NCI-H1105 (cell line): ENCODE measurements at places on chromosomes 12 and 14.

DNA sequence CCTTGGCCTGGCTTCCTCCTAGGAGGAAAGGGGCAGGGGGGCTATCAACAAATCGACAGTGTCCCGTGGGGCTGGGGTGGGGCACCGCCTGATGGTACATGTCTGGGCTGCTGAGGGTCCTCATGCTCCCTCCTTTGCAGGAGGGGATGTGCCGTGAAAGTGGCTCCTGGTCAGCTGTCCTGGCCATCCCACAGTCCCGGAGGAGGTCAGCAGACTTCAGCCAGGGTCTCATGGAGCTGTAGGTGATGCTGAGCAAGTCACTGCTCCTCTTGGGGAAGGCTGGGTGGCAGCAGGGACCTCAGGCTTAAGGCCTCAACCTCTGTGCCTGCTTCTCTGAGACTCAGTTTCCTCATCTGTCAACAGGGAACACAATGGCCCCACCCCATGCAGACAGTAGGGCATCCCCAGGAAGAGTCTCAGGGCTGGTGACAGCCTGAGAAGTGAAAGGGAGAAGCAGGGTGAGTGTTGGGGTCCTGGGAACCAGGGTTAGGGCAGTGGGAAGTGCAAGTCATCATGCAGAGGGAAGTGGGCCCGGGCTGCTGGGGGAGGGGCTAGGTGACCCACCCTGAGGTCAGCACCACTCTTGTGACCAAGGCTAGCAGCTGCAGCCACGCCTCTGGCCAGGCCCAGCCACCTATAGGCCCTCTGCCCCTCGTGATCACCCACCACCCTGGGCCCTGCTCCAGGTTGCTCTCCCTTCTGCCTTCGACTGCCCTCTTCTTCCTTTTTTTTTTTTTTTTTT lies 4.4 kb upstream of the TNFAIP2 start:
- no peak for DNase-seq

DNA sequence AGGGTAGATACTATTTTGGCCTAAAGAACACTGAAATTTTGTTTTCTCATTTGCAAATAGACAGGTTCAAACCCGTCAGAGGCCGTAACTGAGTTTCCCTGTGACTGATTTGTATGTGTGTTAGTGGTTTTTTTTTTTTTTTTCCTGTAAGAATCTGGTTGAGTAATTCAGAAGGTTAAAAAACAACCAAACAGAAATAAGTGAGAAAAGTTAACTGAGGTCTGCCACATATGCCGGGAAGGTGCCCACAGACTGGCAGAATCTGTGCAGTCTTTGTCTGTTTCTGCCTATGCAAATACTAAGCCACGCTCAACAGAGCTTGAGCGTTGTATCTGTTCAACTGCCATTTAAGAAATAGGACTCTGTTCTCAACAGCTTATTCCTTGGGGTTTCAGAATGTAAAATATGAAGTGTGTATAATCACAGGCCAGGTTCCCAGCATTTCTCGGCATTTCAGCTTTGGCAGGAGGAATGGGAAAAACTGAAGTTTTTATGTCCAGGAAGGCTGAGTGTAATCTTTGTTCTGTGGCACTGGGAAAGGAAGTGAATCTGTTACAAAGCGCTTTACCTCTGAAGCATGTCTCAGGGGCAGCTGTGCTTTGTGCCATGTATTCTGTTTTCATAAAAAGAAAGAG lies 181.9 kb downstream of the PRKCH start:
- DNase-seq = no peak

DNA sequence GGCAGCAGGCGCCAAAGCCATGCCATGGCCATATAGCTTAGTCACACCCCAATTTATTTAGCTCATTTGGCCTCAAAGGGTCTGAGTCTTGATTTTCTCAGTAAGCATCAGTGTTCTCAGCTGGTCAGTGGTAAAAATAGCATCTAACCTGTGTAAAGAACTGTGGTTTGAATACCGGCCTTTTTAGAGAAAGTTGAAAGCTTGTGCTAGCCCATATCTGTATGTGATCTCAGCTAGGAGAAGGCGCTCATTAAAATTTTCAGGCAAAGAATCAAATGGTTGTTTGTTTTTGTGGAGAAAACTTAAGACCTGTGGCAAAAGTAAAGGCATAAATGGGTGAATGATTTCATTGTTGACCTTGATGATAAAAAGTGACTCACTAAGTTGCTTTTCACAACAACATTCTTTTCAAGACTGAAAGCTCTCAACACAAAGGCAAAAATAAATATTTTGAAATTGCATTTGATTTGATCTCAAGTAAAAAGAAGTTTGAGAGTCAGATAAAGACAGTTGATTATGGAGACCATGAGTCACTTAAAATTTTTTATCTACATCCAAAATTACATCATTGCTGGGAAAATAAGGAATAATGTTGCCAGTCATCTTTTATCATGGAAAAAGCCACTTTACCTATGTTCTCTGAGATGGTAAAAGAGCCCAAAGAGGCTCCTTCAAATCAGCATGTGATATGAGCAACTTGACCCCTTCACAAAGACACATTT lies 128.5 kb upstream of the RGS6 start:
- no peak for DNase-seq

- DNase-seq = no peak
Observed at GRCh38 chr14:68278576-68279436, 459.2 kb downstream of the RAD51B start.

DNA sequence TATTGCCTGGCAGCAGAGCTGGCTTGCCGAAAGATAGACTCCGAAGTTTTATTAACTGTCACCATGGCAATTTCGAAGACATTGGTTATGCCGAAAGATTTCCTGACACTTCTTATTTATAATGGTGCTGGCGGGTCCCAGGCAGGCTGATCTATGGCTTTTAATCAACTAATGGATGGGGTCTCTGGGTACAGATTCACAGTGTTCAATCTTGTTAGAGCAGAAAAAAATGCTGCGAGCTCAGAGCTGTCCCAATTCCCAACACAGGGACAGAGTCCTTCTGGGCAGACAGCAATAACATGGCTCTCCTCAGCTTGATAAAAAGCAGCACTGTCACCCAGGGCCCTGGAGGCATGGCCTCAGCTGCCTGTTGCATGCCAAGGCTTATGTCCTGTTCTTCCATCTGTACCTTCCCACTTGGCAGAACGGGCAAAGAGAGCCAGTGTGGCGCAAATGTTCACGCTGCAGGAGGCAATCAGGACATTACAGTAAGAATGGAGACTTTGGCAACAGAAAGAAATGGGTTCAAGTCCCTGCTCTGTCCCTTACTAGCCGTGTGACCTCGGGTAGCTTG lies 228.2 kb upstream of the PWP1 start:
- no peak for DNase-seq

- peak; percentile 9 for DNase-seq
Observed at GRCh38 chr12:62618930-62619329, 152.3 kb downstream of the MON2 start.

GRCh38 chr12:47155457-47156166 lies 75.9 kb upstream of the AMIGO2 start:
- peak; percentile 2 for DNase-seq

GRCh38 chr12:123089140-123089539 lies 61.8 kb downstream of the PITPNM2 start:
- no peak for DNase-seq

- peak; percentile 7 for DNase-seq
Observed at GRCh38 chr12:123705935-123706334, 6.2 kb upstream of the ATP6V0A2 start.
